ENCODE measurements at places on chromosomes 16 and 17. TPM values are rescaled to one million over a fixed set of nuclear protein-coding genes. Genes with fewer than 3 reads are reported as not detected.

Gene CCL8
- not detected for total RNA-seq

GRCh38 chr17:19305761-19306159, 56.8 kb downstream of the B9D1 start:
- DNase-seq: no peak

DNA sequence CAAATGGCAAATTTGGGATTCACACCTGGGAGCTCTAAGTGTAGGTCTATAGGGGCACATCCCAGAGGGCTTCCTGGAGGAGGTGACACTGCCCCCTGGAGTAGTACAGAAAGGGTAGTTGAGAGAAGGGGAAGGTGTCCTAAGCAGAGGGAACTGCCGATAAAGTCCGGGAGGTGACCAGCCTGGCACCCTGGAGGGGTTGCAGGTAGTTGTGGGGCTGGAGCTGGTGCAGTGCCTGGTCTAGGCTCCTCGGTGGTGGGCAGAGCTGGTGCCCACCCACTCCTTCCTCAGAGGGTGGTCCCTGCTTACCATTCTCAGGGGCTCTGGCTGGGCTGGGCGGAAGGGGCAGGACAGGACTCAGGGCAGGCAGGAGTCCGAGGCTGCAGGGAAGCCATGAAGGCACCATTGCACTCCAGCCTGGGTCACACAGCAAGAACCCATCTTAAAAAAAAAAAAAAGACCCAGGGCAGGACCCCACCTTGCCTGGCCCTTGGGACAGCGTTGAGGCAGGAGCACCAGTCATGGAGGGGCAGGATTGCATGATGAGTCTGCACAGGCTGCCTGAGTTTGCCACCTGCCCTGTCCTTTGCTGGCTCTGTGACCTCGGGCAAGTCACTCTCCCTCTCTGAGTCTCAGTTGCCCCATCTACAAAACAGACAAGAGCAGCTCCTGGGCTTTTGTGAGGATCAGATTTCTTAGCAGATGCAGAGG, 43.8 kb downstream of the LAT start:
- no peak for DNase-seq

- DNase-seq: no peak
These were observed 14.4 kb downstream of the SCPEP1 start for GRCh38 chr17:56992364-56992763.

DNA sequence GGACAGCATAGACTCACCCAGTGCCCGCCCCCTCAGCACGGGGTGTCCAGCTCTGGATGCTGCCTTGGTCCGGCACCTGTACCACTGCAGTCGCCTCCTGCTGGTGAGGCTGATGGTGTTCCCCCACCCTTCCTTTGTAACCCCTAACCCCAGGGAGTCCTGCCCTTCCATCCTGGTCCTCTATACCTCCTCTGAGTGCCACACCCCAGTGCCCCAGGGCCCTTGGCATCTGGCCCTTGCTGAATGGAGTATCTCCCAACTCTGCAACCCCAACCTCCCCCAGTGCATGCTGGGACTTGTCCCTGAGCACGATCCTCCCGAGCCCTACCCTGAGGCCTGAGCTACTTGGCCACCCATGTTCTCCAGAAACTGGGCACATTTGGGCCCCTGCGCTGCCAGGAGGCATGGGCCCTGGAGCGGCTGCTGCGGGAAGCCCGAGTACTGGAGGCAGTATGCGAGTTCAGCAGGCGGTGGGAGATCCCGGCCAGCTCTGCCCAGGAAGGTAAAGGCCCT, 15.8 kb downstream of the RIPOR1 start:
- no peak for DNase-seq

Measured in neural crest cell (in vitro differentiated cells).